Mucosa of gallbladder (tissue), 1 donor: ENCODE measurements at places on chromosomes 2 and 18.

- peak; percentile 64 for DNase-seq
Measured at GRCh38 chr18:31610286-31611205, 18.9 kb downstream of the TTR start.

- no peak for DNase-seq
Measured at GRCh38 chr2:160373263-160373662, 120.3 kb downstream of the RBMS1 start.

GRCh38 chr2:8511868-8512612 lies 169.8 kb upstream of the ID2 start:
- no peak for DNase-seq

GRCh38 chr2:85525029-85525428 lies 13.9 kb upstream of the MAT2A start:
- DNase-seq: no peak

- DNase-seq: no peak
Measured at GRCh38 chr2:61910603-61911002, 5.1 kb downstream of the COMMD1 start.

DNA sequence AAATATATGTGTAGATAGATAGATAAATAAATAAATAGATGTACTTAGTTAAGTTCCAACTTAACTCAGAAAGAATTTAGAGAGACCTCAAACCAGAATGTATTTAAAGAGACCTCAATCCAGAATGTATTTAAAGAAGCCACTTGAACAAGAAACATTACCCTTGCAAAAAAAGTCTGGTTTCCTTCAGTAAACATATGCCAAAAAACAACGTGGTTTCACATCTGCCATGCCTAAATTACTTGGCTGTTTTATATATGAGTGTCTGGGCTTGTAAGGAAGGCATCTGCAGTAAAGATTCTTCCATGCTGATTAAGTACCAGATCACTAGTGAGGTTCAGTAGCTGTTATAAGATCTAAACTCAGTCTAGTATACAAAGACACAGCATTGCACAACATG lies 29.1 kb upstream of the RPE start:
- no peak for DNase-seq

DNA sequence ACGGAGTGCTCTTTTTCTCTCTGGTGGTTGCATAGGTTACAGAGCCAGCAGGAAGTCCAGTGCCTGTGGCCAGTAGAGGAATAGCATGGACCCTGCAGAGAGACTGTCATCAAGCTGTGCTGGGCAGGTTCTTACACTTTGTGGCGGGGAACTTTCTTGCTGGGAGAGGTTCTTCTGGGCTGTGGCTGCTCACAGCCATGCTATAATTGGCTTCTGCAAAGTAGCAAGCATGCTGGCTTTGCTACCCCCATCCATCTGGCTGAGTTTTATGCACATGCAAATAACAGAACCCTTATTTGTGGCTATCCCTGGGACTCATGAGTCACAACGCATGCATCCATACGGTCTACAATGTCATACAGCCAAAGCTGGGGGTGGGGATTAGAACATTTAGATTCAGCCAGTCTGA lies 68.9 kb downstream of the PLCL1 start:
- DNase-seq: no peak

DNA sequence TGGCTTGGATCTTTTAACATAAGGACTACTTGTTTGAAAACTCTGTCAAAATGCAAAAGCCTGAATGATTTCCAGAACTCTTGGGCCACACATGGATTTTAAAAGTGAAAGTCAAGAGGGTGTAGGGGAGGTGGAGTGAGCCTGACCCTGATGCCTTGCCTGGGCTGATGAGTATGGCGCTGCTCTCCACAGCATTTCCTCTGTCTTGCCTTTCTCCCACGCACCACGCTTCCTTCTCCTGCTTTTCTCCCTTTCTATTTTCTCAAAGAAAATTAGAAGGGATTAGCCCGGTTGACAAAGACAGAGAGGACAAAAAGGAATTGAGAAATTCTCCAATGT lies 207.0 kb upstream of the CCDC68 start:
- DNase-seq: no peak

DNA sequence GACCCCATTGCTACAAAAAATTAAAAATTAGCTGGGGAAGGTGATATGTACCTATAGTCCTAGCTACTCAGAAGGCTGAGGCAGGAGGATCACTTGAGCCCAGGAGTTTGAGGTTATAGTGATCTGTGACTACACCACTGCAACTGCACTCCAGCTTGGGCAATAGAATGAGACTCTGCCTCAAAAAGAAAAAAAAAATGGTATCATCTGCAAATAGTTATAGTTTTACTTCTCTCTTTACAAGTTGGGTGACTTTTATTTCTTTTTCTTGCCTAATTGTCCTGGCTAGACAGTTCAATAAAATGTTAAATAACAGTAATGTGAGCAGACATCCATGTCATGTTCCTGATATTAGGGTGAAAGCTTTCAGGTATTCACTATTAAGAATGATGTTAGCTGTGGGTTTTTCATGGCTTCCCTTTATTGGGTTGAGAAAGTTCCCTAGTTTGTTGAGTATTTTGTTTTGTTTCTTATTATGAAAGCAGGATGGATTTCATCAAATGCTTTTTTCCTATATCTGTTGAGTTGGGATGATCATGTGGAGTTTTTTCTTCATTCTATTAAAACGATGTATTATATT lies 24.9 kb upstream of the ACOXL start:
- no peak for DNase-seq

DNA sequence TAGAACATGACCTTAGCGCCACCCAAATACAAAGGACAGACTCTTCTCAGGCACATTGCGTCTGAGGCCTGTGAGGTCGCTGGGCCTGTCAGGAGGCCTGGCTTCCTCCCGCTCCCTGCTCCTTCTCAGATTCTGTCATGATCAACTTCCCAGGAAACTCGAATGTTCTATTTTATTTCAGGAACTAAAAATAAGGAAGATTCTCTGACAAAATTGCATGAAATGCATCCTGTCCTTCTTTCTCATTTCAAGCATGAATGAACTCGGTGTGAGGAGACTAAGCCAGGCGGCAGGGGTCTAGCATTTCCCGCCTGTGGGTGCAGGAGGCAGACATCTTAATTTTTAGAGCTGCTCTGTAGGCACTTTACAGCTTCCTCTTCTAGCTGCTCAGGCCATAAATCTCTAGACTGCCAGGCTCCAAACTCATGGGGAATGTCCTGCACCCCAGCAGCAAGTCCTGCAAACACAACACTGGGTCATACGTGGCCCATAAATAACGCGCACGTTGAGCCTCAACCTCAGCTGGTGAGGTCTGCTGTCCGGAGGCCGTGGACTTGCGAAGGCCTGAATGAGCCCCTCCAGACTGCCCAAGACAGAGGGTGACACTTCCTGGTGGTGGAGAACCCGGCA lies 109.7 kb upstream of the ZNF236 start:
- DNase-seq: no peak

DNA sequence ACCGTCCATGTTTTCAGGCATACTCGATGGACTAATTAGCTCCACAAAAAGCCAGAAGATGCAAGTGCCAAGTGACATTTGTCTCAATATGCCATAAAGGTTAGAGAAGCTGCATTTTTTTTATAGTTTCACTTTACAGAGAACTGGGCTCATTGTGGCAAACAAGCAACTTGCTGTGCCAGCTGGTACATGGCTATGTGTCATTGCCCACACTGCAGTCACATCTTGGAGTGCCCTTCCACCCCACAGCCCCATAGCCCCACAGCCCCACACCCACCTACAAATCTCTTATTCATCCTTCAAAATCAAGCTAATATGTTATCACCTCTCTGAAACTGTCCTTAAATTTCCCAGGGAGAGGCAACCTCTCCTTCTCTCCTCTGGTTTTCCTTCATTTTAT lies 451.9 kb downstream of the ARHGAP15 start:
- DNase-seq: no peak

DNA sequence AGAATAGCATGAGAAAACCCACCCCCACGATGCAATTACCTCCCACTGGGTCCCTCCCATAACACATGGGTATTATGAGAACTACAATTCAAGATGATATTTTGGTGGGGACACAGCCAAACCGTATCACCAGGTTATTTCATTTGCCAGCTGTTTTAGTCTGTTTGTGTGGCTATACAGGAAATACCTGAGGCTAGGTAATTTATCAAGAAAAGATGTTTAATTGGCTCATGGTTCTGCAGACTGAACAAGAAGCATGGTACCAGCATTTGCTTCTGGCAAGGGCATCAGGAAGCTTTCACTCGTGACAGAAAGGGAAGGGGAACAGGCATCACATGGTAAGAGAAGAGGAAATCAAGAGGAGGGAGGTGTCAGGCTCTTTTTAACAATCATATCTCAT lies 329.2 kb downstream of the GULP1 start:
- DNase-seq: no peak

GRCh38 chr2:124542932-124543640 lies 518.0 kb downstream of the CNTNAP5 start:
- no peak for DNase-seq

DNA sequence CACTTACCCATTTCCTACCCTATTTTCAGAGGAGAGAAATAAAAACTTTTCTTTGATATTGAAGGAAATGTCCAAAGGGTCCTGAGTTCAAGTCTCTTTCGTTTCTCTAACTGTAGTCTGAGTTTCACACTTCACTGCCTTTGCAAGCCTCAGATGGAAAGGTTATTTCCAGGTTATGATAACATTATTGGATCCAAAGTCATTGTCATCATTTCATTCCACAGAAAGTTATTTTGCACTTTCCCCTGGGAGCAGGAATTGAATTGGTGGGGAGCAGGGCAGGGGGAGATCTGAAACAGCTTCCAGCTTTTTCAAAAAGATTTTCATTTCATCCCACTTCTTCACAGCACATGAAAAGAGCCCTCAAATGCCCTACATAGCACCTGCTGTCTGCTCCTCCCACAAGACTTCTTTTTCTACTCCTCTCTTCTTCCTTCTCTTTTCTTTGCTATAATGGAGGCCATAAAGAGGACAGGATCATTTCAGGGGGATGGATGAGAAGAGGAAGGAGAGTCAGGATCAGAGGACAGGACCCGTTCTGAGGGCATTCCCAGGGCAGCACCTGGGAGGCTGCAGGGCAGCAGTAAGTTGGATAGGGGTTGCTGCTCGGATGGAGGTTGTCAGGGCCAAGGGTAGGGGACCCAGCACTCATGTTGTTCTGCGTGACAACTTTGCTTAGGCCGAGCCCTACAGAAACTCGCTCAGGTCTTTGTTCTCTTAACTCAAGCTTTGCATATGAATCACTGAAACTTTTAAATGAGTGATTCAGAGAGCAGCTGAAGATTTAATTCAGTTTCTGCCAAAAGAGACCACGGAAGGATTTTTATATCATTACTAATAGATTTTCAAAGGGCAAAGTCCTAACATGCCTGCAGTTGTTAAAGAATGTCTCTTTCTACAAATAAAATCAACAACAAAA lies 11.4 kb upstream of the GALNT5 start:
- no peak for DNase-seq

- DNase-seq: peak; percentile 56
Measured at GRCh38 chr2:191245869-191246531, 796 bp downstream of the MYO1B start.

DNA sequence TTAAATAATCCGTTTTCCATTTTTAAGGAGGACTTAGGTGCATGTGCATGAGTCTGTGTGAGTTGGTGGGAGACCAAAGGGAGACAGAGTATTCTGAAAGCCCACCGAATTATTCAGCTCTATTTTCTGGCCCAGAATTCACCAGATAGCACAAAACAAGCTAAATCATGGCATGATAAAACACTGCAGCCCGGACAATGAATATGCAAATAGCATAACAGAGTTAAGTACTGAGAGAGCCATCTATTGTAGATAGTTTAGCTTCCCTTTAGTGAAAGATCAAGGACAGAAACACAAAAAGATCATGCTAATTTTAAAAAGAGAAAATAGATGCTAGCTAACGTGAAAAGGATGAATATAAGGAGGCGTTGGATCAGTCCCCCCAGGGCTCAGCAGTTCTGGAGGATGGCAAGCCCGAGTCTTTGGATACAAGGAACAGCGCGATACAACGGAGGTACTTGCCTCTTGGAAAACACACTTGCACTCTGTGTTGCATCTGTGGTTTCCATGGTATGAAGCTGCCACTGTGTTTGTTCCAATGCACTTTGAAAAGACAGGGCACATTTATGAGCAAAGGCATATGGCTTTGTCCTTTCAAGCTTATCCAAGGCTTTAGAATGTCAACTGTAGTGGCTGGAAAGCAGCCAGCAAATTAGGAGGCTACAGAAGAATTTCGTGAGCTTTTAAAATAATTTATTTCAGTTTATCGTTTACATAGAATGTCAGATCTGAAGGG lies 119.9 kb downstream of the LYPD1 start:
- DNase-seq: no peak

GRCh38 chr2:1134629-1135028 lies 184.0 kb downstream of the SNTG2 start:
- DNase-seq: no peak

DNA sequence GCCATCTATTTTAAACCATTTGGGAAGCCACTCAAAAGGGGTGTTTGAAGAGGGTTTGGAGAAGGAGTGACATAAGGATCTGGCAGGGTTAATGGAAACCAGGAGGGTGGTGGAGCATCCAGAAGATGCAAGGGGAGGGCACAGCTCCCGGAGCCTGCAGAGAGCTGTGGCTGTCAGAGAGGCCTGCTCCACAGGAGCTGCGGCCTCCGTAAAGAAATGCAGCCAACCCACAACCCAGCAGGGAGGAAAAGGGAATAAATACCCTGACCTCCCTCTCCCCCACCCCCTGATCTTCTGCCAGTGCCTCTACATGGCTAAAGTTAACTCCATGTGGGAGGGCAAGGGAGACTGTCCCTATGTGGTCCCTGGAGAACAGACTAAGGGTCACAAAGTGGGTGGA lies 567.1 kb upstream of the POU3F3 start:
- no peak for DNase-seq

GRCh38 chr2:220123751-220124150 lies 496.3 kb downstream of the SLC4A3 start:
- no peak for DNase-seq

GRCh38 chr2:111156529-111156928 lies 35.8 kb downstream of the BCL2L11 start:
- no peak for DNase-seq

DNA sequence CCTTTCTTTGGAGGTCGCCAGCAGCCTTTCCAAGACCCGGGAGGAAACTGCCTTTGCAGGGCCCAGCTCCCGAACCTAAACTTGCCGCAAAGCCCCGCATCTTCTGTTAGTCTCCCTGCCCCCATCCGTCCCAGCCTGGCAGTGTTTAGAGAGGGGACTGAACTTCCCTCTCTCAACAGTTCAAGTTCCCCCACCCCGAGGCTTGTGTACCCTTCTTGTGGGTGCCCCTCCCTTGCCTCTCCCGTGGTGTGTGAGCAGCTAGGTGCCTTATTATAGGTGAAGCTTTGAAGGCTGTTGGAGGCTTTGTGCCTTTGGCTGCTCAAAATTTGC lies 1.4 kb downstream of the LBH start:
- DNase-seq: no peak

DNA sequence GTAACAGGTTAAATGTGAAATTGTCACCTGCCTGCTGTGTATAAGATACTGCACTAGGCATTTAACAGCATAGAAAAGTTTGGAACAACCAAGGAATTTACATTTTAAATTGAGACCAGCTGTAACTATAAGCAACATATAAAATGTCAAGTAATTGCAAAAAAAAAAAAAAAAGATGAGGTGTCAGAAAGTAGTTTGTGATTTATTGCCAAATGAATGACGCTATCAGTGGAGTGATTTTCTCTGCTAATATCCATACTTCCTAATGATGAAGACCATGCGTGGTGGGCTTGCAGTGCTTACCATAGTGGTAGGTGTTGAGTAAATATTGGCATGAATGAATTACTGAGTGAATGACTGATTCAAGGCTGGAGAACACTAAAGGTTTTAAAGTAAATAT lies 73.3 kb downstream of the OSBPL6 start:
- DNase-seq: no peak
